Activated CD4-positive, alpha-beta T cell treated with anti-CD3 and anti-CD28 coated beads for 24 hours (primary cell): ENCODE measurements at places on chromosomes 12 and 14.

GRCh38 chr14:59782760-59783159, 87.8 kb downstream of the RTN1 start:
- no peak for DNase-seq

- no peak for DNase-seq
Observed at GRCh38 chr12:96335270-96335669, 65.0 kb downstream of the CDK17 start.

GRCh38 chr12:46490635-46491034, 118.1 kb upstream of the SLC38A2 start:
- DNase-seq = no peak

- no peak for DNase-seq
Observed at GRCh38 chr14:96357216-96357615, 5.9 kb downstream of the ATG2B start.

DNA sequence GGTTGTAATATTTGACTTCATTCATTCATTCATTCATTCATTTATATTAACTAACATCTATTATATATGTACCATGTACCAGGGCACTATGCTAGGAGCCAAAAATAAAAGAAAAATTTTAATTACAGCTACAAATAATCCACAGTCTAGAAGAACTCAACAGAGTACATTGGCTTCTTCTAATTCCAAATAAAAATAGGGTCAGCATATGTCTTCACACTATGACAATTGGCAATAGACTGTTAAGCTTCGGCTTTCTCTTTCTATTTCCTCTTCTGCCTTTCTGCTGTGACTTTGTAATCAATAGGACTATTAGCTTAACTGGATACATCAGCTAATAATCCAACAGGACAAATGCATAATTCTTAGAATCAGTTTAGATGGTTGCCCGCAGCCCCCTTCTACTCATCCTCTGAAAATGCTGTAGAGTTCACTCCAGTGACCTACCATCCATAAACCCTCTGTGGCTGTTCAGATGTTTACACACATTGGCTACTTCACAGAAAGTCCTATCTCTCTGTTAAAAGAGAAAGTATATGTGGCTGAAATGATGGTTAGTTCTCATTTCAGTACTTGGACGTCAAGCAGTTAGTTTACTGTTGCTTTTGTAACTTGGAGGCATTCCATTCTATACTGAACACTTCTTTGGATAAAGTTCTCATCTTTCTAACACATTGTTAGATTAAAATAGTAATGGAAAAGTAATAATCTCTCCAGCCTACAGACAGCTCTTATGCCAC, 445.5 kb upstream of the GARIN6 start:
- no peak for DNase-seq

- DNase-seq = no peak
Observed at GRCh38 chr12:63124778-63125177, 26.2 kb downstream of the AVPR1A start.

DNA sequence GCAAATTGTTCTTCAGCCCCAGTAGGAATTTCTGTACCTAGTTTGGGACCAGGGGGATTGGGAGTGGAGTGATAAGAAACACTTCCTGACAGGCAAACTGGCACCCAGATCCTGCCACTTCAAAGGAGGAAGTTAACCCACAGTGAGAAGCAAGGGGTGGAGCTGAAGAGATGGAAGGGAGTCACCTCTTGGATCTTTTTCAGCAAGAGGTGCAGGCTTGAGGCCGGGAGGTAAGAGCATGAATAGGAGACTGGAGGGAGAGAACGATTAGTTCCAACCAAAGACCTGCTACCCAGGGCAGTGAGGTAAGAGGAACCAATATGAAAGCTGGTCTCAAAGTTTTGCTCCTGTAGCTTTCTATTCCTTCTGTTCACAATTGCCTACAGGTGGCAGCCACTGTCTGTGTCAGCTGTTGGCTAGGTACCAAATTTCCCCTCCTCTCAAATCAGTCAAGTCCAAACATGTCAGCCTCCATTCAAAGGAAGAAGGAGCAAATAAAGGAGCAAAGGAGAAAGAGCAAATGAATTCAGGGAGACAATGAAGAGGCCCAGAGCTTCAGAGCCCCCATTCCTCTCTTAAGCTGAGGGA, 14.9 kb upstream of the TAC3 start:
- DNase-seq = no peak

DNA sequence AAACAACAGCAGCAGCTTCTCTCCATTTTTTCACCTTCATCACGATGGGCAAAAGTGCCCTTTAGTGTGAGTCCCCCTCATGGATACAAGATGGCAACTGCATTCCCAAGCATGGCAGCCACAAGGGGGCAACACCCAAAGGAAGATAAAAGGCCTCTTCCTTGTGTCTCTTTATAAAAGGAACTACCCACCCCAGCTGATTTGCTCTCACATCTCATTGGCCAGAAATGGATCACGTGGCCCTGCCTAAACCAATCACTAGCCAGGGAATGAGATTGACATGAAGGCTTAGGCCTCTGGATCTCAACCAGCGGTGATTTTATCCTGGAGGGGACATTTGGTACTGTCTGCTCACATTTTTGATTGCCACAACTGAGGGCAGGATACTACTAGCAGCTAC, 21.9 kb upstream of the IFT81 start:
- DNase-seq = peak; percentile 19

DNA sequence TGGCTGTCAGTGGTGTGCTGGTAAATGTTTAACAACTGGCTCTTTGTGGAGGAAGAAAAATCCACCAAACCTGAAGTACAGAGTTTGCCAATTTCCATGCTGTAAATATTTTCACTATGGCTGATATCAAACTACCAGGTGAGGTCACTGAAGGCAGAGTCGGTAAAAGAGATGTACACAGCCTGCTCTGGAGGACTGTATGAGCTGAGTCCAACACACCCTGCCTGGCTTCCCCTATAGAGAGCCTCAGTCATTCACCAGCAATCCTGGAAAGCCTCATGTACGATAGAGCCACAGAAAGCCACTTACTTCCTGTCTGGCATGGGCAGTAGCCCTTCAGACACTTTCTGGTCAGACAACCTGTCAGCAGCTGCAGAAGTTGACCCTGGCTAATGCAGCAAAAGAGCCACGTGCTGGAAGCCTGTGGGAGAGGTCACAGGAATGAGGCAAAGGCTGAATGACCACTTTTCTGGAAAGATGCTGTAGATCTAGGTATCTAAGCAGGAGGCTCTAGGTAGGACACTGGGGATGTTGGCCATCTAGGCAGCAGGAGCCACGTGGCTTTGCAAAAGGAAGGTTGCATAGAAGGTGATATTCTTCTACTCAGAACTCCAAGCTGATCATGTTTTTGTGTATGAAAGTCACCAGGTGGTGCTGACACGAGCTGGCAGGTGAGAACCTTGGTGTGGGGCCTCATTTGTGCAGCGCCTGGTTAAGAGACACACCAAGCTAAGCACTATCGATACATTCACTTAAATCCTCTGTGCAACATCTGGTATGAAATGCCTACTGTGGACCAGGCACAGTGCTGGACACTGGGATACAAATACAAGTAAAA, 553.9 kb downstream of the VRK1 start:
- DNase-seq = no peak

DNA sequence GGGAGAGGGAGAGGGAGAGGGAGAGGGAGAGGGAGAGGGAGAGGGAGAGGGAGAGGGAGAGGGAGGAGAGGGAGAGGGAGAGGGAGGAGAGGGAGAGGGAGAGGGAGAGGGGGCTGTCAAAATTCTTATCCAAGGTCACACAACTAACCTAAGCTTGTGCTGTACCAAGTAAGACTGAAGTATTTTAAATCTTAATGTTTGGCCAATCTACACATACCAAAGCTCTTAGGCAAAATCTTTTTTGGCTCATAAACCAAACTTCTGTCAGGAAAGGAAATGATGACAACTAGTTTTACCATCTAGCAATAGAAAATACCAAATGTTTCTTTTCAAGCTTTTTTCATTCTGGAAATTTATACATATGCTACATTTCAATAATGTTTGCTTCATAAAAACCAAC, 33.8 kb downstream of the CCDC38 start:
- DNase-seq = no peak

- DNase-seq = no peak
Observed at GRCh38 chr12:27355979-27356378, 23.3 kb downstream of the BMAL2 start.

- DNase-seq = no peak
Observed at GRCh38 chr14:103329401-103330347, 4.4 kb upstream of the EIF5 start.

DNA sequence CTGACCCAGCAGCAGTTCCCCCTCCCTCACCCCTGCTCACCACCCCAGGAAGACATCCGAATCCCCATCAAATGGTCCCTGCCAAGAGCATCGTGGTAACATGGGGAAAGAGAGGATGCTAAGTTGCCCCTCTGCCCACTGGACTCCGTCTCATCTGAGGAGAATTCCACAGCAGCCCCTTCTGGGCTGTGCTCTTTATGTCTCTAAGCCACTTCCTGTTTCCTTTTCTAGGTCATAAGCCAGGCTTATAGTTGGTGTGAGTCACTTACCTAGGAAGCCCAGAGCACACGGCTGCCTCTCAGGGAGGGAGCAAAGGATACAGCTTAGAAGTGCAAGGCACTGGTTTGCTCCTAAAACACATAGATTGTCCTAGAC, 76.0 kb downstream of the VCPKMT start:
- DNase-seq = no peak

- no peak for DNase-seq
Observed at GRCh38 chr12:24139035-24139434, 189.6 kb upstream of the SOX5 start.

GRCh38 chr12:65951697-65952096, 127.4 kb downstream of the HMGA2 start:
- DNase-seq = no peak

- no peak for DNase-seq
Observed at GRCh38 chr14:87233266-87233665, 759.7 kb downstream of the GALC start.

- peak; percentile 47 for DNase-seq
Observed at GRCh38 chr14:102822311-102822863, 45.1 kb downstream of the TRAF3 start.

- no peak for DNase-seq
Observed at GRCh38 chr14:62409169-62409568, 636.1 kb downstream of the KCNH5 start.

DNA sequence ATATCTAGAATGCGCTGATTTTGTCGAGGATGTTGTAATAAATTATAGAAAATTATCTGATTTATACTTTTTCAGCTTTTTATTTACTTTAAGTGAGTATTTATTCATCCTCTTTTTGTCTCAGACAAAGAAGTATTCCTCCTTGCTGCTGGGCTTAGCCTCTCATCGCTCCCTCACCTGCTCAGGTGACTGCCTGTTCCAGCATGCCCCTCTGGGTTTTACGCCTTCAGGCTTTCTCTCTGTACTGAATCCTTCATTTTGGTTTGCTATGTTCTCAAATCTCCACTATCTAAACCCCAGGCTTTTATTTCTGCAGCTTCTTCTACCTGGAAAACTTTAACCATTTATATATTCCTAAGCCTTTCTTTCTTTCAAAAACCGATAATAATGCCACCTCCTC, 1650.9 kb upstream of the SEL1L start:
- DNase-seq = no peak

DNA sequence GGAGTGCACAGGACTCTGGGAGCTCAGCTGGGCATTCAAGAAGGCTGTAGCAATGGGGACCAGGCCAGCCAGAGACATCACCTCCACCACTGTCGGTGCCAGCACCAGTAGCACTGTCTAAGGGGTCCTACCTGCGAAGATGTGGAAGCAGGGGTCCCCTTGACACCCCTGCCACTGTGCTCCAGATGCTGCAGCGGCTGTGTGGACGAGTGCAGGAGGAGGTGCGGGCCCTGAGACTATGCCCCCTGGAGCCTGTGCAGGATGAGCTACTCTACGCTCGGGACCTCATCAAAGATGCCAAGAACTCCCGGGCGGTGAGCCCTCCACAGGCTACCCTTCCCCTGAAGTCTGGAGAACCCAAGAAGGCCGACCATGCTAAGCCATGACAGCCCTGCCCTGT, 8.6 kb downstream of the CARMIL3 start:
- DNase-seq = no peak
